ENCODE measurements at places on chromosomes 13 and 19. TPM values are rescaled to one million over a fixed set of nuclear protein-coding genes. Genes with fewer than 3 reads are reported as not detected.

DNA sequence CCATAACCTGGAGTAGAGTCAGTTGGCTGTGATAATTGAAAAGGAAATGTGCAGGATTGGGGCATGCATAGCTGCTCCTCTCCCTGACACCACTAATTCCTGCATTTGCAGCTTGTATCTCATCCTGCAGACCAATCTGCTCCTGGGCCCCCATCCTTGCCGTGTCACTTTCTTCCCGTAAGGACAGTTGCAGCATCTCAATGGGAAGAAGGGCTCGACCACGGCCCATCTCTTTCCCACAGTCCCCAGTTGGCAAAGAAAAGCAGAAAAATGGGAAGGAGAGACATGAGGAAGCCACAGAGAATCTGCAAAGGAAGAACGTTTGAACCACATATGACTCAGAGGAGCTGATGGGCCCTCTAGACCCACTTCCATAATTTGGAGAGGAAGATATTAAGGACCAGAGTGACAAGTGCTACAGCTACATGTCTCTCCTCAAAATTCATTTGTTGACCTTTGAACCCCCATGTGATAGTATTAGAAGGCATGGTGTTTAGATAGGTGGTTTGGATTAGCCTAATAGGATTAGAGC is 1.8 kb upstream of the SIGLEC12 start:
- DNase-seq = no peak

- no peak for DNase-seq
These were observed 63.9 kb upstream of the STARD13 start for GRCh38 chr13:33349288-33349985.

DNA sequence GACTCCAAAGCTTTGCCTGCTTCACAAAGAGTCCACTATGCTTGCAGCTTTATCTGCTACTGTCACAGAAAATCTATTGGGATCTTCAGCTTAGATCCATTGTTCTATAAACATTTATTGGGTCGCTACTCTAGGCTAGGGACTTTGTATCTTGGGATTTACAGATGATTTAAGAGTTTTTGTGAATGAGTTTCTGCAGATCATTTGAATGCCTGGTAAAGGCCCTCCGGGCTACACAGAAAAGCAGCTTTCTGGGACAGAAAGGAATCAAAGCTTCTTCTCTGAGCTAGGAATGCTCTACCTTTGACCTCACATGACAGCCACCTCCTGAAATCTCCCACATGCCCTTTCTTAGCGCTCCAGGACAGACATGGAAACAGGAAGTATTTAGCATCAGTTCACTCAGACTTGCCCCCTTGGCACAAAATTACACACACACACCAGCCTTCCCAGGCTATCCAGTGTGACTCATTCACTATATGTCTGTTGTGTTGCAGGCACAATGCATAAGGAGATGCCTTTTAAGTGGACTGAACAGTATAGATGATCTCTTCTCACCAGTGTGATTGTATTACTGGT is 492.4 kb downstream of the DACH1 start:
- DNase-seq = no peak

GRCh38 chr19:51333836-51334460 is 8.0 kb downstream of the VSIG10L start:
- DNase-seq = no peak

- DNase-seq = no peak
These were observed 149.3 kb upstream of the KL start for GRCh38 chr13:32866921-32867320.

- no peak for DNase-seq
These were observed 704.7 kb downstream of the DIAPH3 start for GRCh38 chr13:59458908-59459579.

DNA sequence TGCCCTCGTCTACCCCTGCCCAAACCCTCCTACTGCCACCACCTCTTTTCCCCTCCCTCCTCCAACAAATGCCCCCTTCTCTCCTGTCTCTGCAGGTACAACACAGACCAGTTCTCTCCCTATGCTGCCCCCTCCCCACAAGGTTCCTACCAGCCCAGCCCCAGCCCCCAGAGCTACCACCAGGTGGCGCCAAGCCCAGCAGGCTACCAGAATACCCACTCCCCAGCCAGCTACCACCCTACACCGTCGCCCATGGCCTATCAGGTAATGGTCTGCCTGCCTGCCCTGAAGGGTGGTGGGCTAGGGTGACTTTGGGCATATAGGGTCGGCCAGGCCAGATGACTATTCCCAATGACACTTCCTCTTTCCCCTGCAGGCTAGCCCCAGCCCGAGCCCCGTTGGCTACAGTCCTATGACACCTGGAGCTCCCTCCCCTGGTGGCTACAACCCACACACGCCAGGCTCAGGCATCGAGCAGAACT is 6.5 kb upstream of the TIMM50 start:
- no peak for DNase-seq

GRCh38 chr19:50952910-50953309 is at the start of gene KLK5:
Gene KLK5 (minus strand): TSS chr19:50953038. CDS start chr19:50952657, 381 bp downstream.
- DNase-seq = no peak

DNA sequence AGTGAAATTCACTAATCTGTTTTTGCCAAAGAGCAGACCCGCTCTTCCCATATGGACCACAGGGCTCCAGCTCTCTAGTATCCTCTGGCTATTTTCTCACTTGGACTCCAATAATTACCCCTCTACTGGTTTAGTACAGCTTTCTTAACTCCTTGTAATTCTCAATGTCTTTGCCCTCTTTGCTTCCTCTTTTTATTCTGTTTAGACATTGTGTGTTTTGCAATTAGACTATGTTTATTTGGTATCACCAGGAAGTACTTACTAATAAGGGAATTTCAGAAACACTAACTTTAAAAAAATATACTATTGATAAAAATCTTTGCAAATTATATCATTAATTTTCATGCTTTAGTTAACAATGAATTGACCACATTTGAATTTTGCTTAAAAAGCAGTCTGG is 111.6 kb upstream of the OBI1 start:
- DNase-seq = no peak

DNA sequence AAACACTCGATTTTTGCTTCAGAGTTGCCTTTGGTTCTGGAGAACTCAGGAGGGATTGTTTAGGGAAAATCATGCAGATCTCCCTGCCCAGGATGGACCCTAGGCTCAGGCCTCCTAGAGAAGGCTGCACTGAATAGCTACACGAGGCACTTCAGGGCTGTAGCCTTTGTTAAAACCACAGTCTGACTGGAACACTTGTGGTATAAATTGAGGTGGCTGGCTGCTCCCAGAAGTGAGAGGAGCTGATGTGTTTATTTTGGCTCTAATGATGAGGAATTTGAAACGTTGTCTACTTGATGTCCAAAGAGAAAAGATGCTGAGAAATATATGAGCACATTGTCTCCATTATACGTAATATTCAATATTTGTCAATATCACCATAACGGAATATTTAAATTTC is 762.1 kb upstream of the ARGLU1 start:
- DNase-seq = no peak

DNA sequence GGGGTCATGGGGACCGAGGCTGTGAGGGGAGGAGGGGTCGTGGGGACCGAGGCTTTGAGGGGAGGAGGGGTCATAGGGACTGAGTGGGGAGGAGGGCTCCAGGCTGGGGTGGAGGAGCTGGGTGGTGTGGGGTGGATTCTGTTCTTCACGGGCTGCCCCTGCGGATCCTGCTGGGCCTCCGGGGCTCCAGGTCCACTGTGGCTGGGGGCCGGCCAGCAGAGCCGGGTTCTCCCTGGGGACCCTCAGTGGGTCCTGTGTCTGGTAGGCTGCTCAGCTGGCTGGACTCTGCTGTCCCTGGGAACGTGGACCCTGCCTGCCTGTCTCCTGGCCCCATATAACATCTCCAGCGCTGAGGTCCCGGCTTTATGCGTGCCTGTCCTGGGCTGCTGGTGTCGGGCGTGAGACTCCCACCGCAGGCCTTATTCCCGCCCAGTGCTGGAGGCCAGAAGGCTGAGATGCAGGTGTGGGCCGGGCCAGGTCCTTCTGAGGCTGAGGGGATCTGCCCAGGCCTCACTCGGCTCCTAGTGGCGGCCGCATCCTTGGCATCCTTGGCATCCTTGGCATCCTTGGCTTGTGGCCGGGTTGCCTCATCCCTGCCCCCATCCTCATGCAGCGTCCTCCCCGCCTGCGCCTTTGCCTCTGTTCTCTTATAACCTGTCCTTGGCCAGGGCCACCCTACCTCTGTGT is 19.8 kb upstream of the GNA15 start:
- no peak for DNase-seq

- no peak for DNase-seq
These were observed 56.2 kb upstream of the C13orf46 start for GRCh38 chr13:114029866-114030625.

PSENEN gene
- 31.7 TPM for polyA plus RNA-seq

ZNF566 gene
- 8.5 TPM for polyA plus RNA-seq

ECSIT gene
- 38.2 TPM for polyA plus RNA-seq
